ENCODE measurements at places on chromosomes 5 and 9. TPM values are rescaled to one million over a fixed set of nuclear protein-coding genes. Genes with fewer than 3 reads are reported as not detected.

DNA sequence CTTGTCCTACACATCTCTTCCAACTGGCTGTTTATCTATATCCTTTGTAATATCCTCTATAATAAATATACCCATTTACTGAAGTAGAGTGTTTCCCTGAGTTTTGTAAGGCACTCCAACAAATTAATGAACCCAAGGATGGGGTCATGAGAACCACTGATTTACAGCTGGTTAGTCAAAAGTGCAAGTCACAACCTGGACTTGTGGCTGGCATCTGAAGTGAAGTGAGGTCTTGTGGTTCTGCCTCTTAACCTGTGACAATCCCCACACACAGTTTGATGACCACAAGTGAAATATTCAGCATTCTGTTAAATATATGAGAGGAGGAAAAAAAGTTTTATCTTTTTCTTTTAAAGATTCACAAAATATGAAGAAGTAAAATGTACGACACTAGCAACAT lies 126.1 kb downstream of the NR2F1-AS1 start:
- no peak for DNase-seq

DNA sequence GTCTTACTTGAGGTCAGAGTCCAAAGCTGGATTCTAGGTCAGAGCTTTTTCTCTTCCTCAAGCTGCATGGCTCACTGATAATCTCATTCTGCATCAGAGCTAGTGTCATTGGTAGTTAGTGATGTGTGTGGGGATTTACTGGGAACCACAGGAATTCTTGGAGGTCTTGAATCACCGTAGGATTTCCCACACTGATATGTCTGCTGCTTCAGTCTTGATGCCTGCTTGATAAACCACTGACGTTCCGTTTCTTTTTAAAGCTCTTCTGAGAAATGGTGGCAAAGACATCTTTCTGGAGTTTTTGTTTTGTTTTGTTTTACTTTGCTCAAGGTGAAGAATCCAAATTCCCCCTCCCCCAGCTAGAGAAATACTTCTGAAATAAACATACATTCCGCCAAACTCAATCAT lies 1.2 kb upstream of the GARIN3 start:
- no peak for DNase-seq

DNA sequence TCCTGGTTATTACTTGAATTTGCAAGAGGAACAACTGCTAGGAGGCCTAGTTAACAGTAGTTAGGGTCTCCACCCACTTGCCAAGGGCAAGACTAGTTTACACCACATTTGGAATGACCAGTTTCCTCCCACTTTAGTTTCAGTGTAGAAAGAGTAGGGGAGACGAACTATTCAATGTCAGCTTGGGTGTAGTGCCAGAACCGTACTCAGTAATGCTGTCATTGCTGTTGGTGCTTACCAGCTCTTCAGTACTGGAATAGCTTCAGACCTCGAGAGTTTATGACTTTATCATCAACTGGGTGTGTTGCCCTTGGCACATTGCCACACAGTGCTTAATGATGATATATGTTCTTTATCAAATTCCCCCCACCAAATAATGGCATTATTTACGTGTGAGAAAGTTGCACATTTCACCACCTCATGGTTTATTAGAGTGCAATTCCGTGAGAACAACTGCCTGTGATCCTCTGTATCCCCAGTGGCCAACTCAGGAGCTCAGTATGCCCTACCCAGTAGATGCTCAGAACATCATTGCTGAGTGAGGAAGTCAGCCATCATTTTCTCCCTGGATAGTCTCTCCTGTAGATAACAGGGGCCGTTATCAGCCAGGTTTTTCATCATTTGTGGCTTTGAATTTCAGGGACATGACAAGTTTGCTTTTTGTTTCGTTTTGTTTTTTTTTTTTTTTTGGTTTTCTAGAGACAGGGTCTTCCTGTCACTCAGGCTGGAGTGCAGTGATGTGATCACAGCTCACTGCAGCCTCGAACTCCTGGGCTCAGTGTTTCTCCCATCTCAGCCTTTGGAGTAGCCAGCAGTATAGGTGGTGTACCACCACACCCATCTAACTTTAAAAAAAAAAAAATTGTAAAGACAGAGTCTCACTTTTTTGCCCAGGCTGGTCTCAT lies 67.3 kb downstream of the DOCK8 start:
- DNase-seq = no peak

Gene SQSTM1
- 446 TPM for total RNA-seq

Gene GCNT4
- total RNA-seq = 4.9 TPM

Gene SLC34A3
- total RNA-seq = not detected

DNA sequence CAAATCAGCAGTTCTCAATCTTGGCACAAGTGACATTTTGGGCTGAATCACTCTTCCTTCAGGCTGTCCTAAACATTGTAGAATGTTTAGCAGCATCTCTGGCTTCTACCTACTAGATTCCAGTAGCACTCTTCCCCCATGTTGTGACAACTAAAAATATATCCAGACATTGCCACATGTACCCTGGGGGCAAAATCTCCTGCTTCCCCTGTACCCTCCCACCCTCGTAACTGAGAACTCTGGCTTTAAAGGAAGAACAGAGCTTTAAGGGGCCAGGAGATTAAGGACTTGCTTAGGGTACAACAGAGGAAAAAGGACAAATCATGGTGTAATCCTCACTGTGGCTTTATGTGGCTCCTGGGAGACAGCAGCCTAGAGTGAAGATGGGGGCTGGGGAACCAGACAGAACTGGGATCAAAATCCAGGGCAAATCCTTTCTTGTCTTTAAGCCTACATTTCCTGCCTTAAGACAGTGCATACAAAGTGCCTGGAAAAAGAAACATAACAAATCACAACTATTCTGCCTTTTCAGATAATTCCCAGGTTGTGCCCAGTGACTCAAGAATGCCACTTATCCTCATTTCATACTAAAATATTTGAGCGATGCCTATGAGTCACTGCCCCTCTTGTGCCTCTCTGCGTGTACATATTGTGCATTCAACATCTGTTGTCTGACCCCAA lies 109.3 kb downstream of the DAPK1 start:
- DNase-seq = no peak

Gene TNC
- not detected for total RNA-seq

- no peak for DNase-seq
These were observed 226.7 kb upstream of the PTGER4 start for GRCh38 chr5:40452874-40453624.

DNA sequence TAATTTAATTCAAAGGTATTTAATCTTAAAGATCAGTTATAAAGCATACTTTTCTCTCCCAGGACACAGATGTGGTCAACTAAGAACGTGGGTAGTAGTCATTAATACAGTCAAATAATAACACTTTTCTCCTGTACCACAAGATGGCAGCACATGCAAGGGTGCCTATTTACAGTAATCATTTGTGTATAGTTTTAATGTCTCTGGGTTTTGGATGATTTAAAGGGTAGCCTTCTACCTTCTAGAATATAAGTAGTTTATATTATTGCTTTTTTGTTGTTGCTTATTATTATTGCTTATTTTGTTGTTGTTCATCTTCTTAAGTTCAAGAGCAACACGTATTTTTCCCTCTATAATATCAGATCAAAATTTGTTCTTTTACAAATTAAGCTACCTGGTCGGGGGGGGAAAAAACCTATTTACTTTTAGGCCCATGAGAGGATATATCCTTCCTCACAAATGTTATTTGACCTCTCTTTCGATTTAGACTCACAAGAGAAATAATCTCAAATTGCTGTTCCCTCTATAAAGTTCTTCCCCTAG lies 59.6 kb upstream of the SLC27A6 start:
- DNase-seq = peak; percentile 8

Gene BARHL1
- total RNA-seq = not detected

DNA sequence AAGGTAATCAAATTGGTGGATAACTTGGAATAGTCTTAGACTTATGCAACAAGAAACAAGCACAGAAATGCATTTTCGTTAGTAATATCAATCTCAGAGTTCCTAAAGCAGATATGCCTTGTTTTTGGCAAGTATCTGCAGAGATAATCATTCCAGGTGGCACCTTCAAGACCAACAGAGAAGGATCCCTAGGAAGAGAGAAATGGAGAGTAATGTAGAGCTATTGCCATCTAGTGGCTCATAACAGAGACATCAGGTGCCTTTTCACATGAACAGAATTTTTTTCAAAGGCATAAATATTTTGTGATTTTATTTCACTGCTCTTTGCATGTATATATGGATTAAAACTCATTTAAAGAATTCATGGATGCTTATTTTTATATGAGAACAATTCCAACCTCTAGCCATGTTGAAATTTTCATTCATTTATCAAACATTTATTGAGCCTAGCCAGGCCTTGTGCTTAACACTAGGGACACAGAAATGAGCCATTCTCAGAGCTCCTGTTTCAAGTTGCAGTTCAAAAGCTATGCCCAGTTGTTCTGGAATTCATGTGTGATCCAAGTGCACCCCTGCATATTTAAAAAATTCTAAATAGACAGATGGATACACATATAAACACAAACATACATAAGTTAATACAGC lies 117.5 kb upstream of the OR13F1 start:
- DNase-seq = no peak

- DNase-seq = no peak
These were observed 28.7 kb downstream of the DYNC2I2 start for GRCh38 chr9:128627906-128628305.
